GF-D8 (cell line): ENCODE measurements at places on chromosomes 3 and 15.
A peak's percentile ranks its signal among the peaks of the same experiment; 100 is the strongest.

- no peak for DNase-seq
These were observed 7.0 kb downstream of the PAK6 start for GRCh38 chr15:40245666-40246450.

- DNase-seq: no peak
These were observed 134.6 kb downstream of the MEIS2 start for GRCh38 chr15:36965570-36966342.

DNA sequence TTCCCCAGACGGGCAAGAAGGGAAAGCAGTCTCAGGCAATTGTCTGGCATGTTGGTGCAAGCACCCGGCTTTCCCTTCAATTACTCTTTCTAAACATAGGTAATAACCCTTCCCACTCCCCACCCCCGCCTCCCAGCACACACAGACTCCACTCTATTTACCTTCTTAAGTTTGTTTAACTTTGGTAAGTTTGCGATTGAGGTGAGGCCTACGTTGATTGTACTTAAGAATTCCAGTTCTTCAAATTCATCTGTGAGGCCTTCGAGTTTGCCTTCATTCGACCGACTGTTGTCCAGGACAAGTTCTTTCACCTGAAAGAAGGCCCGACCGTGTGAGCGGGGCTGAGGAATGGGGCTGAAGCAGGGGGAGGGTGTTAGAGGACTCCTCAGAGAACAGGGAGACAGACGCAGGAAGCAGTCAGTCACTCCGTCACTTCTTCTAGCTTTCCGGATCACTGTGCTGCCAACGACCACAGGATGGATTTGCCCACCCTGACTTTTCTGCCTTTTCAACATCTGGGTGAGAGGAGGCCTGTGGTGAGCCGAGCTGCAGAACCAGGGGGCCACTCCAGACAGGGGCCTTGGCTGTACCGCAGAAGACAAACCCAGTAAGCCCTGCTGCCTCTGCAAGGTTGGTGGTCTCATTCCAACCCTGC is 33.0 kb downstream of the ANP32A start:
- no peak for DNase-seq

GRCh38 chr3:123324880-123325765 is 123.4 kb downstream of the SEC22A start:
- no peak for DNase-seq

DNA sequence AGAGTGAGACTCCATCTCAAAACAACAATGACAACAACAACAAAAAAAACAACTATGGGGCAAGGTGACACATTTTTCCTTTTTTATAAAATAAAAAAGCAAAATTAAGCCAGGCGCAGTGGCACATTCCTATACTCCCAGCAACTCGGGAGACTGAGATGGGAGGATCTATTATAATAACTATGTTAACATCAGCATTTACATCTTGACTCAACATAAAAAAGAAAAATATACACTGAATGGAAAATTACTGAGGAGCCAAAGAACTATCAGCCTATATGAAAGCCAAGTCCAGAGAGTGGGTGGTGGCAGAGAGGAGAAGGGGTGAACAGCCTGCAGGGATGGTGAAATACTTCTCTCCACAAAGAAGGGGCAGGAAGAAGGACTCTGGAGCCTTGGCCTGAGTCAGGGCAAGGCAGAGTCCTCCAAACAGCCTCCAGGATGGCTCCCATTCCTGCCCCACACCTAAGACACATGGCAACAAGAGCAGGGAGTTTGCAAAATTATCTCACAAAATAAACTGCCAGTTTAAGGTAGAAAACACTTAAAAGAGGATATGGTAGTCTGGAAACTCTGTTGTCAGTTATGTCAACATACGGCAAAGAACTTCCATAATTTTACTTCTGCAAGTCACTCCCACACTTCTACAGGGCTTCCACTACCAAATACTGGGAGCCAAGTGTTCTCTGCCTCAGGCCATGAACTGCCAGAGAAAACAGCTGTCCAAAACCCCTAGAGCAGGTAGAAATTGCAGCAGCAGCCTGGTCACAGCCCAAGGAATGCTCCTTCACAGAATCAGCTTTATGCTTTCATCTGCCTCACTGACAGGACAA is 25.9 kb downstream of the HSPBAP1 start:
- DNase-seq: no peak

DNA sequence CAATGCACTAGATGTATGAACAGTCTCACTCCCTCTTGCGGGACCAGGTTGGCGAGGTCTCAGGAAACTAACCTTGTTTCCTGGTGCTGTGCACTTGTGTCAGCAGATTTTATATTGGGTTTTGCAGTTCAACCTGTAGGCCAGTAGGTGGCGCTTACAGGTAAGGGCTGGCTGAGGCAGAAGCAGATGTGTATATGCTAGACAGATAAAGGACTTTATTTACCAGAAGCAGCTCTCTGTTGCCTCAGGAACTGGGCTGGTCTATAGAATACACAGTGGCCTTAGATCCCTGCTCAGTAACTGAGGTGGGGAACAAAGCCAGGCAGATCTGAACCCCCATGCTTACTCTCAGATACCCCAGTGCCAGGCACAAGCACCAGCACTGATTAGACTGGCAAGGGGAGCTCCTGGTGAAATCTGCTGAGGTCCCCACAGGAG is 296.8 kb downstream of the DOCK3 start:
- peak; percentile 23 for DNase-seq

DNA sequence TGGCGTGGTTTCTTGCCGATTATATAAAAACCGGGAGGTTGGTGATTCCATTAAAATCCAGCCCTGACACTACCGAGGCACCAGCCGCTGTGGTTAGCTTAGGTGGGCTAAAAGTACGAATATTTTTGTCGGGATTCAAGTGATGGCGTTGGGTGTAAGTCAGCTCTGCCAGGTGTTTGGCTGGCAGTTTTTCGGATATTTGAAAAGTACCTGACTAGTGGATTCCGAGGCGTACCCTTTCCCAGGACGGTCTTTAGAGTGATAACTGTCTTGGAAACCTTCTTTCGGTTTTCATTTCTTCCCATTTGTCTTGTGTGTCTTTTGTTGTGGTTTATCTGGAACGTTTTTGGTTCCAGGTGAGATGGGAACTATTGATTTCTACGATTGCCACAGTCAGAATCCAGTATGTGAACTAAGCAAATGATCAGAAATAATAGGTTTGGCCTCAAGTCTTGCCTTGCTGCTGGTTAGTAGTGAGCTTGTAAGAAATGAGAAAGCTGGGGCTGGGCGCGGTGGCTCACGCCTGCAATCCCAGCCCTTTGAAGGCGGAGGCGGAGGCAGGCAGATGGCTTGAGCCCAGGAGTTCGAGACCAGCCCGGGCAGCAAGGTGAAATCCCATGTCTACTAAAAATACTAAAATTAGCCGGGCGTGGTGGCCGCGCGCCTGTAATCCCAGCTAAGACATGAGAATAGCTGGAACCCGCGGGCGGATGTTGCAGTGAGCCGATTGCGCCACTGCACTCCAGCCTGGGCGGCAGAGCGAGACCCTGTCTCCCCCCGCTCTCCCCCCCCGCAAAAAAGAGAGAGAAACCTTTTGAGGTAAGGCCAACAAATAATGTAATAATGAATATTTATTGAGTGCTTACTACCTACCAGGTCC is 1.4 kb downstream of the FYTTD1 start:
- no peak for DNase-seq

DNA sequence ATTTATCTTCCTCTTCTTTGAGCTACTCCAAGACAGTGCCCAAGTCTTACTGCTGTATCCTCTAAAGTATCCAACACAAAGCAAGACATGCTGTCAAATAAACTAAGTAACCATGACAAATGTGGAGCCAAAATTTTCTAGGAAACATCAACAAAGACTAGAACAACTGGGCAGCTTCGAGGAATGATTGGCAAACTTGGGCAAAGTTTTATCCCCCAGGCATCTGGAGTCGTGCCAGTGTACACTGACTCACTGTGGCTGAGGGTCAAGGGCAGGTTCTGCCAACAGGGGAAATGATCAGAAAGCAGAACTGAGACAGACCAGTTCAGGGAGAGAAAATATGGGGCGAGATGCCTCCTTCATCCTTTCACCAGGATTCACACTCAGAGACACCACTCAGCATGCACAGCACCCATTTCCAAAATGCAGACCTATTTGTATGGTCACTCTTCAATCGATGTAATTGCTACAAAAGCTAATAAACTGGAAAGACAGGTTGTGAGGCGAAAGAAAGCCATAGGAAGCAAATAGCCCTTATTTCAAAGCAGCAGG is 65.8 kb downstream of the MB21D2 start:
- no peak for DNase-seq

DNA sequence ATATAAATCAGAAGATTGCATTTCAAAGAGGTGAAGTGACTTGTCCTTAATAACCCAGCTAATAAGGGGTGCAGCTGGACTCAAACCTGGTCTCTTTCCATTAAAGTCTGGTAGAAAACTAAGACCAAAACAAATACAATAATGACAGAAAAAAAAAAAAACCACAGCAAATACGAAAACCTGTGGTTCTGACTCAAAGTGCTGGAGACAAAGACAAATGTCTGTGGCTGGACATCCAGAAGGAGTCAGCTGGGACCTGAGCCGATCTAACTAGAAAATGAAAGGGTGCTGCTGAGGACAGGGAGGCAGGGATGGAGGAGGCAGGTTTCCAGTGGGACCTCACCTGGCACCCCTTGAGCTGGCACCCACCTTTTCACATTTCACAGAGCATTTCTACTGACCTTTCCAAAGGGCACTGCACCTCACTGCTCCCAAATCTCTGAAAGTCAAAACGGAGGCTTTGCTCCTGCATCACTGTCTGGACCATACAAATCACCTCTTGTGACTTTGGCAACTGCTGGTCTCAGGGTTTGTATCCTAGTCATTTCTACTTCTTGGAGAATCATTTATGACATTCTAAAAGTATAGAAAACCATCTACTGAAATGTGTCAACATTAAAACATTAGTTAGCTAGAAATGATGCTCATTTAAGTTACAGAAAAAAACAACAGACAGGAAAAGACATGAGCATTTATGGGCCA is 61.7 kb downstream of the CCNL1 start:
- no peak for DNase-seq

- DNase-seq: no peak
These were observed 44.6 kb upstream of the NEDD4 start for GRCh38 chr15:56038015-56038414.

DNA sequence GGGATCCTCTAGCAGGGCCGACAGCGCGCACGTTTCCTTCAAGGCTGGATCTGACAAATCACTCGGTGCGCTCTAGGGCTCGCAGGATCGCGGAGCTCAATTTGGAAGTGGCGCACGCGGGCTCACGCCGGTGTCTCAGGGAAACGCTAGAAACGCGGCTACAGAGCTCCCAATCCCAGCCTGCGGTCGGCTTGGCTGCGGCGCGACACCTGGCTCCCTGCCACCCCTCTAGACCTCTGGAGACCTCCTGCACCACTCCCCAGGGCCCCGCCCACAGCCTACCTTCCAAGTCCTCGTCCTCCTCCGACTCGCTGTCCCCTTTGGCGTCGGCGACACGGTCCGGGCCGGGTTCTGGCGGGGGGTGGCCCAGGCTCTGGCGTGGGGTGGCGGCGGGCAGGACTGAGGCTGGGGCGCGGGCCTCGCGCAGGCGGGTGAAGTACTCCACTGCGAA is 596 bp downstream of the PRKAR2A start:
- peak; percentile 34 for DNase-seq

DNA sequence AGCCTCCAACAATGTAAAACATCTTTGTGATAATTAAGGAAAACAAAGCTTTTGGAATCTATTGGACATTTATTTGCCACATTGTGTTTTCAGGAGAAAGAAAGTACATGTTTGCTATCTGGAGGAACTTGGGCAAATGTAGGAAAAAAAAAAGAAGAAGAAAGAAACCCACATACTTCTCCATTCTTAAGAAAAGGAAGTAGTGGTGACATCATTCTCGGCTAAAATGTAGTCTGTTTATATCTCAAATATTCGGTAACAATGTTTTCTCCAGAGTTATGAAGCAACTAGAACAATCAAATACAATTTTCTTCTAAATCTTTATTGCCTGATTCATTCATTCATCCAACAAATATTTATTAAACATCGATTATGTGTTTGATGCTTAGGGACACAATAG is 2.3 kb upstream of the TGFBR2 start:
- peak; percentile 88 for DNase-seq

GRCh38 chr3:129023909-129024308 is 22.8 kb downstream of the EFCC1 start:
- no peak for DNase-seq

DNA sequence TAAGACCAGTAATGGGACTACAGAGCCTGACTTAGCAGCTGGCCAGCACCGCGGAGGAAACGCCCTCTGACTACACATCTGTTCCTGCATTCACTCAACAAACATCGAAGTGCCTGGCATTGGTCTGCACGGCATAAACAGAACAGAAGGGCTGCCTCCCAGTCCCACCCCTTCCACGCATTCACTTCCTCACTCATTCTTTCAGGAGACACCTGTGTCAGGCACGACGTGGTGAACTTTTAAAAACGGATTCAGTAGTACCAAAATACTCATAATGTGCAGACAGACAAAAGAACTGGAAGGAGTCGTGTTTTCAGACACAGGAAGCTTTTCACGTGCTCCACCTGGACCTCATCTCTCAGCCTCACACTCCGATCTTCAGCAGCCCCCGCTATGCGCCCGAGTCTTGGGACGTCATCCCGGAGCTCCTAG is 123.3 kb downstream of the XXYLT1 start:
- no peak for DNase-seq

DNA sequence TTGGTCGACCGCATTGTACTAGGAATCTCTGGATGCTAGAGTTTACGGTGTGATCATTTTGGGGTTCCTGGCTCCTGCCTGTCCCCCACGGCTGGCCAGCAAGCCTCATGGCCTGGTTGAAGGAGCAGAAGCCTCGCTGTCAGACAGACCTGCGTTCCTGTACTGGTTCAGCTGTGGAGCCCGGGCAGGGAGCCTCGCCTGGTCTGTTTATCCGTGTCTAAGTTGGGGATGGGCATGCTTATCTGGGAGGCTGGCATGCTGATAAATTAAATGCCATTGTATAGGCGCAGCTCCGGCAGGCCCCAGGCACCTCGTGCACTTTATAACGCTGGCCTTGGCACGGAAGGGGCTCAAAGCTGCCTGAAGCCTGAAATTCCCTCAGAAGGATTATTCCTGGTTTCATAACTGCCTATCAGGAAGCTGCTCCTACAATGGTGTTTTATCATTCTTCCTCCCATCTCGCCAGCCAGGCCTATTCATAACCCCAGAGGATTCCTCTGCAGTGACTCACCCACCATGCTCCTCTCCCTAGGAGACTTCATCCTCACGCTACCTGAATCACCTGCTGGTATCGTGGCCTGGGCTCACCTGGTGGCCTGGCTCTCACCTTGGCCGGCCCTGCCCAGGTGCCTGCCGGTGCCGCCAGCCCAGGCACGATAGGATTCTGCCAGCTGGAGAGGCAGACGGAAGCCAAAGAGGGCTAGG is 110.9 kb downstream of the ASB7 start:
- DNase-seq: no peak

- DNase-seq: no peak
These were observed 58.5 kb downstream of the APBA2 start for GRCh38 chr15:28944286-28944685.

DNA sequence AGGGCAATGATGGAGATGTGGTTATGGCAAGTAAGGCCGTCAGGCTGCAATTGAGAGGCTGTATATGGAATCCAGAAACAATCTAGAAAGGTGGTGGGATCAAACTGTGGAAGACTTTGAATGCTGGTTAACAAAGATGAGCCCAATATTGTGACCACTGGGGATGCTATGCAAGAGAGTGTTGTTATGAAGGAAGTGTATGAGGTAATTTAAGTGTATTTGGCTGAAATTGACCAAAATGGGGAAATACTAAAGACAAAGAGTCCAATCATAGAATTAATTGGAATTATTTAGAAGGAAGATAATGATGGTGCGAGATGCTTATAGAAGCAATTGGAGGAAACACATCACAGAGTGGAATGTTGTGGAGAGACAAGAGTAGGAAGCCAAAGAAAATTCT is 24.5 kb downstream of the BTLA start:
- no peak for DNase-seq

- no peak for DNase-seq
These were observed 74.4 kb downstream of the AAGAB start for GRCh38 chr15:67180035-67180434.
